ENCODE measurements at places on chromosomes 16 and 17.

DNA sequence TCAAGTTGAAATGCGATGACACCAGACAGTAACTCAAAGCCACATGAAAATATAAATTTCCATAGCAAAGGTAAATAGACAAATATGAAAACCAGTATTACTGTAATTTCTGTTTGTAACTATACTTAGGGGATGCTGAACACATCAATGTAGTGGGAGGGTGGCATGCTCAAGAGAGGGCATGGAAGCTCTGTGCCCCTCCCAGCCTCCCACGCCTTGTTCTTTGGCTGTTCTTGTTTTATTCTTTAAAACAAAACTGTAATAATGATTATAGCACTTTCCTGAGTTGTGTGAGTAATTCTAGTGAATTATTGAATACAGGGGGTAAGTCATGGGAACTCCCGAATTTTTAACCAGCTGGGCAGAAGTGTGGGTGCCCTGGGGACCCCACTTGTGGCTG lies 11.0 kb upstream of the GPT2 start:
- no peak for DNase-seq

GRCh38 chr16:73190688-73191659 lies 143.0 kb upstream of the ZFHX3 start:
- no peak for DNase-seq

DNA sequence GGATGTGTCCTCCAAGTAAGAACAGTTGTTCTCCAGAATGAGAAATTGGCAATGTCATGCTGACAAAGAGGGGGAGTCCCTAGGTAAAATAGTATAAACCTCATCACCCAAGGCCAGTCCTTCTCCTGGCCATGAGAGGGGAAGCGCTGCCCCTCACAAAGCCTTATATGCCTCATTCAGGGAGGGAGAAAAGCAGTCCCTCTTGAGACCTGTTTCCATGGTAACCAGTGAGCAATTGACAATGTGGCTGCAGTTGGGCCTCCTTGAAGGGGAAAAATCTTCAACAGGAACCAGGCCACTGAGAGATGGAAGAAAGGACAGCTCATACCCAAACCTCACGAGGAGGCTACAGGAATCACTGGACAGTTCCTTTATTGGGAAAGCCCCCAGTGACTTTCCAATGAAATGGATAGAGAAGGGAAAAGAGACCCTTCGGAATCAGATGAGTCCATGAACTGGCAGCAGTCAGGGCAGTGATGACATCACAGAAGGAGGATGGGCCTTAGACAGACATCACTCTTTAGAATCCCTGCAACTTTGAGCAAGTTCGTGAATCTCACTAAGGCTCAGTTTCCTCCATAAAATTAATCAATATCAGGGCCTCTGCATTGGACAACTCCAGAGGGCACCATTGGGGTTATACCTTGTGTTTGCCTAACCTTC lies 275.7 kb downstream of the TOX3 start:
- no peak for DNase-seq

DNA sequence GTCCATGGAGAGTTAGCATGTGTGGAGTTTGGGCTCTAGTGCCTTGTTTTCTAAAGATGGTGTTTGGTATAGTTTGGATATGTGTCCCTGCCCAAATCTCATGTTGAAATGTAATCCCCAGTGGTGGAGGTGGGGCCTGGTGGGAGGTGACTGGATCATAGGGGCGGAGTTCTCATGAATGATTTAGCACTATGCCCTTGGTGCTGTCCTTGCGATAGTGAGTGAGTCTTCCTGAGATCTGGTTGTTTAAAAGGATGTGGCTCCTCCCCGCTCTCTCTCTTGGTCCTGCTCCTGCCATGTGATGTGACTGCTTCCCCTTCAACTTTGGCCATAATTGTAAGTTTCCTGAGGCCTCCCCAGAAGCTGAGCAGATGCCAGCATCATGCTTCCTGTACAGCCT lies 8.9 kb upstream of the ZNF19 start:
- DNase-seq = no peak

GRCh38 chr17:28261219-28261618 lies 57.8 kb upstream of the TMEM97 start:
- DNase-seq = no peak

- no peak for DNase-seq
These were observed 91.5 kb upstream of the HAS3 start for GRCh38 chr16:69013991-69014390.

- DNase-seq = no peak
These were observed 366.0 kb upstream of the CCL2 start for GRCh38 chr17:33889040-33889439.
